ENCODE measurements at places on chromosomes 4 and X.

DNA sequence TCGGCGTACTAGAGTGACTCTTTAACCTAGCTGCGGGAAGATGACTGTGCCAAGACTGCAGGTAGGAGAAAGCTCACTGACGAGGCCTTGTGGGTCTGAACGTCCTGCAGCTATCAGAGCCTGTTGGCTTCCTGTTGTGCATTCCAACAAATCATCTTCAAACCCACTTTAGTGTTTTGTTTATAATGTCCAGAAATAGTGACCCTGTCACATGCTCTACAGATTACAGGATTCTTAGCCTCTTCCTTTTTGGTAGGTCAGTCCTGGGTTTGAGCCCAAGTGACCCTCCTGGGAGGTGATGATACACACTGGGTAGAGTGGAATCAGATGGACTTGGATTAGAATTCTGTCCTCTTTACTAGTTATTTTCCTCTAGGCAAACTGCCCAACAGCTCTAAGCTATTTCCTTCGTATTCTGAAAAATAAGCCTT is 33.2 kb downstream of the HTT start:
- DNase-seq: no peak

DNA sequence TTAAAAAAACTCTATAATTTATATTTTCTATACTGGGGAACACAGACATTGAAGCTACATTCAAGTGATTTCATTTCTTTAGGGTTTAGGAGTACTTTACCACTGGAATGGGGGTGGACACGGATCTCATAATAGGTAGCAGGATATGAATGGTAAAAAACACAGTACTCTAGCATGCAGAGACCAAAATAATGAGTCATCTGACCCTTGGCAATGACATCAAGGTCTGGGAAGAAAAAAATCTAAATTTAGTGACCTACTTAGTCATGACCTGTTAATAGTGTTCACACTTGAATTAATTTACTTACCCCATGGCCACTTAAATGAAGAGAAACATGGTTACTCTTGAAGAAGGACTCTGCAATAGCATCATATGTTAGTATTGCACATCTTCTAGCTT is 187.9 kb downstream of the EPHA5 start:
- DNase-seq: no peak

DNA sequence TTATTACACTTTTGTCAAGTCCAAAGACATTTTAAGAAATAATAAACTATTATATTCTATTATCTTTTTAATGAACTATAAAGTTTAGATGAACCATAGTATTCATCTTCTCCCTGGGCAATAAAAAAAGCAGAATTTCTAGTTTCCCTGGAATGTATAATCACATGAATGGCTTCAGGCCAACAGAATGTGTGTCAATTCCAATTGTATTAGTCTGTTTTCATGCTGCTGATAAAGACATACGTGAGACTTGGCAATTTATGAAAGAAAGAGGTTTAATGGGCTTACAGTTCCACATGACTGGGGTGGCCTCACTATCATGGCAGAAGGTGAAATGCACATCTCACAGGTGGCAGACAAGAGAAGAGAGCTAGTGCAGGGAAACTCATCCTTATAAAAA is 70.7 kb upstream of the ANXA10 start:
- DNase-seq: no peak

DNA sequence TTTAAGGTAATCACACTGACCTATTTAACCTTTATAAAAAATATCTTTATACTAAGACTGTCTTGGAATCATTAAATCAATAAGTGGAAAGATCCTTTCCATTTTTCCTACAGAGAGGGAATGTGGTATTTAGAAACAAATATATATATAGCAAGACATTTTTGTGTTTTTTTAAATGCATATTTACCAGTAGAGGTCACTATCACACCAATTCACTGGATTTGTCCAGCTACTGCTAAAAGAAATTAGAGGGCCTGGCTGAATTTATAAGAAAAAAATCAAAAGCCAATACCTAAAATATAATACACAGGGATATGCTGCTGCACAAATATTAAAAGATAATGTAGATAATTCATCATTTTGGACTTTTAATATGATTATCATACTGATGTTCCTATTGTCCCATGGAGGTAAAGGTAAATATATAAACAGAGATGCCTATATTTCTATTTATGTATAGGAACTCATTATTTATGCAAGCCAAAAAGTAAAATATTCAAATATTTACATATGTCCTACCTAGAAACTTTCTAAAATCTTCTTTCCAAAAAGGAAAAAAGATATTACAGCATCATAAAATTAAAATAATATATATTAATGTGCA is 69.5 kb downstream of the PDE5A start:
- DNase-seq: no peak

DNA sequence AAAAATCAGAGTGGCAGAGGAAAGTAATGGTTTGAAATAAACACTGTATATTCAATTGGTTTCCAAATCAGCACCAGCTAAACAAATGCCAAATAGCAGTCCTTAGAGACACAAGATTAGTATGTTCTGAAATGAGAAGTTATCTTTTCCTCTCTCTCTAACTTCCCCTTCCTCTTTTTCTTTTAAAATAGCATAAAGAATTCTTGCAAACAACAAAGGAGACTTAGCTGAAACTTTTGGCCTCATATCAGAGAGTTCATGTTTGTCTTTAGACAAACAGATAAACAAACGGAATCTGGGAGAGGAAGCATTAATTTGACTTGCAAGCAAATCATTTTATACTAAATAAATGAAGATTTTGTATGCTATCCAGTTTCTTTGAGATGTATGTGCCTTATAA is 399.0 kb downstream of the GBA3 start:
- no peak for DNase-seq

- DNase-seq: no peak
These were observed 94.6 kb downstream of the REELD1 start for GRCh38 chr4:146308951-146309350.

GRCh38 chrX:123964156-123964834 is 2.8 kb downstream of the STAG2 start:
- no peak for DNase-seq

- DNase-seq: no peak
These were observed 67.1 kb downstream of the CHM start for GRCh38 chrX:85980286-85980685.

- DNase-seq: no peak
These were observed 19.9 kb upstream of the ENPP6 start for GRCh38 chr4:184237612-184238011.

- DNase-seq: no peak
These were observed 89.0 kb downstream of the TRIML1 start for GRCh38 chr4:188228279-188228678.

GRCh38 chrX:48493890-48494364 is 14.9 kb upstream of the PORCN start:
- no peak for DNase-seq

DNA sequence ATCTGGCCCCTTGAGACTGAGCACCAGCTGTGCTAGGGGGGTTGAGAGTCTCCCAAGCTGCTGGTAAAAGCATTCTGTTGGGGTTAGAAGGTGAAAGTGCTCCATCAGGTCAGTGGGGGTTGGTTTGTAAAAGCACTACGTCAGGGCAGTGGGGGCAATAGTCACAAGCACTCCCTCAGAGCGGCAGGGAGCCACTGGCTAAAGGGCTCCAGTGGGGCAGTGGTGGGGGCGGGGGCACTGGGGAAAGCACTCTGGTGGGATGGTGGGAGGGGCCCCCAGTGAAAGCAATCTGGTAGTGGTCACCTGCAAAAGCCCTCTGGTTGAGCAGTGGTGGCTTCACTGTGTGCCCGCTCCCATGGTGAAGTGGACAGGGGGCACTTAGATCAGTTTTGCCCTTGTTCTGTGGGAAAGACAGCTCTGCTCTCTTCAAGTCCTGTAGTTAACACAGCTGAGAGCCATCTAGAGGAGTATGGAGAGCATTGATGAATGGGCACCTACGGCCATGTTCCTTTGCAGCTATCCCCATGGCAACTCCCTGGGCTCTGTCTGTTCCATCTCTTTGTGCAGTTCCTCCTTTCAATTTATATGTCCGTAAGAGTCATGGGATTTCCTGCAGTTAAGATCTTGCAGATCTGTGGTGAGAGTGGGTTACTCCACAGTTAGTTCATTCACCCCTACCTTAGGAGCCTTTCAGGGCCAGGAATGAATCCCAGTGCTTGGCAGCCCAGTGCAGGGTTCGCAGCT is 106.4 kb downstream of the SH3BGRL start:
- no peak for DNase-seq

- no peak for DNase-seq
These were observed 209.8 kb upstream of the NR3C2 start for GRCh38 chr4:148651991-148652390.

DNA sequence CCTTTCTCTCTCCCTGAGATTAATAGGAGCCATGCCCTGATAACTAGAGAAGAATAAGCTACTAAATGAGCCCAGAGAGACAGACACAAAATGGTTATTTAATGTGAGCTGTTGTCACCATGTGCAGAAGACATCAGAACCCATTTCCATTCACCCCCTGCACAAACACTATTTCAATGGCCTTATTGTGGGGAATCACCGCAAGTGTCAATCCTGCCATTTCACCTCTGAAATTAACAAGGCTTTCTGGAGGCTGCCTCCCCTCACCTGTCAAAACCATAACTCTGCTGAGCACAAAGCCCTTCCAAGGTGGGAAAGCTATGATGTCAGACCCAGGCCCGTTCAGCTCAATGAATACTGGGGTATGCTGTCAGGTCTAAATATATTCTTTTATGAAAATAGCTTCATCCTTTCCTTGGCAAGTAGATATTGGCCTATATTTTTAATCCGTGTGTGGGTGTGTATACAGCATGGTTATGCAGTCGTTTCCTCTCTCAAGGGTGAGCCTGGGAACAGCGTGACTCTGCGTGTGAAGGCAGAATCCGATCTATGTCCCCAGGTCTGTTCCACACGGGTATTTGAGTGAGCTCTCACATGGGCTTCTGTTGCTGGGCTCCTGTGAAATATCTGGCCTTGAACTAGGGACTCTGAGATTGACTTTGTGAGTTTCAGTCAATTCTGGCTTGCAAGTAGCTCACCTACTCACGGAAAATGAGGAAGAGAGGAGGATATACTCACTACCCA is 266.3 kb downstream of the FBXW7 start:
- no peak for DNase-seq

DNA sequence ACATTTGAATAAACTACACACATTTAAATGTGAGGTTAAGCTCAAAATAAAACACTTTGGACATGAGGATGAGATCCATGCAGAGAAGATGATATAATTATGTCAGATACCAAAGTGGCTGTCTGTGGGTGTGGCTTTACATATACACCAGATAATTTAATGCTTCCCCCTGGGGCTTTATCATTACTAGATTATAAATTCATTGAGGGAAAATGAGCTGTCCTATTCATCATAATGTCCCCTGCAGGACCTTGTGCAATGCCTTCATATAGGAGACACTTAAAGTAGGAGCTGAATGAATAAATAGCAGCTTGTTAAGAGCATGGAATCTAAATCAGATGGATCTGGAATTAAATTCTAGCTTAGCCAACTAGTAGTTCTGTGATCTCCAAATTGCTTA is 49.7 kb downstream of the OTC start:
- DNase-seq: no peak

GRCh38 chrX:69082055-69082752 is 83.0 kb downstream of the PJA1 start:
- no peak for DNase-seq

DNA sequence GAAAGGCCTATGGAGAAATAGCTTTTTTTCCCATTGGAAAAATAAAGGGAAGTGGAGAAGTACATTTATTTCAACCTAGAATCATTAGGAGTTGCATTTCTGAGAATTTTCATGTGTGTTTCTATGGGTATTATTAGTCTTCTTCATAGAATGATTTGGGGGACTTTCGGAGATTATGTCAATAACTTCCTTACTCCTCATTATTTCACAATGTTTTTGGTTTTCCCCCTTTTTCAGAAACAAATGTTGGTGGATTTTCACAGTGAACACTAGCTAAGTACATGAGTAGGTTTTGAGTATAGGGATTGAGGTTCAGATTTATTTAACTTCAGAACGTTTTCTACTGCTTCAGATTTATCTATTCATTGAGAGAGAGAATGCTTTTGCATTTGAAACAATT is 54.0 kb downstream of the SH3BGRL start:
- no peak for DNase-seq

DNA sequence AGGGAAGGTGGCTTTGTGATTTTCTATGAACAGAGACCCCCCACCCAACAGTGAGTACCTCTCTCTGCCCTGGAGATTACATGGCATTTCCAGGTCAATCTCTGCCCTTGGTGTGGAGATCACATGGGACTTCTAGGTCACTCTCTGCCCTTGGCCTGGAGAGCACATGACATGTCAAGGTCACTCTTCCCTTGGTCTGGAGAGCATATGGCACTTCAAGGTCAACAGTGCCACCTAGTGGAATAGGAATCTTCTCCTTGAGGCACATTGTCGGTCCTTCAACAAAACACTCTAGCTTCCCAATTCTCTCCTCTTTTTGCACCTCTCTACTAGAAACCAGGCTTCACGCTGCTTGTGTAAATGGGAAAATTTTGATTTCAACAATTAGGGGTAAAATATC is 66.2 kb upstream of the TACR3 start:
- no peak for DNase-seq

DNA sequence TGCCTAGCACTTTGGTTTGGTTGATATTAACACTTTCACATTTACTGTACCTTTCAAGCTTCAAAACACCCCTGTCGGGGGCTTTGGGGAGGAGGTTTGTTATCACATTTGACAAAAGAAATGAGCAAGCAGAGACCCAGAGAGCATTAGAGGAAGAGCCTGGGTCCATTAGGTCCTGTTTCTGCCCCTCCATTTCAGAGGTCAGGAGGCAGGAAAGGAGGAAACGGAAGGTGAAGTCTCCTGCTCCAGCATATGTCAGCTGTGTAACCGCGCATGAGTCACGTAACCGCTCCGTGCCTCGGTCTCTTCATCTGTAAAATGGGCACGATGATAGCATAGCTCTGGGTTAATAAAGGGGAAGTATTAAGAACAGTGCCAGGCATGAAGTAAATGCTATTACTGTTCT is 201.9 kb upstream of the BCOR start:
- DNase-seq: no peak

DNA sequence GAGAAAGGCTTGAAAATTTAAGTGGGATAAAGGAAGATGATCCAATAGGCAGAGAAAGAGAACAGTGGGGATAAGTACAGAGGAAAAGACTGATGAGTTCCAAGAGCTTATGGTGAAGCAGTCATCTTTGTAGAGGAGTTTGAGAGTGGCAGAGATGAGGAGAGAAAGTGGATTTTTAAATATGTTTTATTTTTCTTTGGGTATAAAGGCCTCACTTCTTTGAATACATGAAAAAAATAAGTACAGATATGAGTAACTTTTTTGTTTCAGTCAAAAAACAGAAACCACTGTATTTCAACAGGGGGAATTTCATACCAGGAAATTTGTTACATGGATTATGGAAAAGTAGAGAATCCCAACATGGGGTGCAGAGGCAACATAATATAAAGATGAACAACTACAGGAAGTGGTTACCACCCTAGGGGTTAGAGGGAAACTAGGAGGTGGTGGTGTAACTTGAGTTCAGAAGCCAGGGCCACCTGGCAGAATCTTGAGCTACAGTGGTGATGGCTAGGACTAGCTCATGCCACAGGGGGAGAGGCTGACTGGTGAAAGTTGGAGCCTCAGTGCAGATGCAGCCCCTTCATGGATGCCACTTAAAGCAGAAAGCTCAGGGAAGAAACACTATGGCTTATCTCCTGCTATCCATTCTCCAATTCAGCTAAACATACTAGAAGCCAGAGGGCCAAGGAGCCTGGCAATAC is 3.4 kb upstream of the CYBB start:
- DNase-seq: no peak

GRCh38 chr4:7781366-7781765 is 158.3 kb downstream of the AFAP1 start:
- DNase-seq: no peak

- DNase-seq: no peak
These were observed 344.0 kb downstream of the ACTRT1 start for GRCh38 chrX:127708155-127708554.

GRCh38 chr4:133081246-133081645 is 67.8 kb upstream of the PCDH10 start:
- no peak for DNase-seq

Data from CD8-positive, alpha-beta T cell (primary cell).